H9 (cell line): ENCODE measurements at places on chromosomes 12 and 14. TPM values are rescaled to one million over a fixed set of nuclear protein-coding genes. Genes with fewer than 3 reads are reported as not detected.

The CRY1 gene
- total RNA-seq: 23.5 and 25.7 TPM in 2 replicates

The GPD1 gene
- total RNA-seq: 0.70 and 1.2 TPM in 2 replicates

The ARMH4 gene
- 38.7 and 42.6 TPM in 2 replicates for total RNA-seq

The TRIM9 gene
- 0.83 and 0.98 TPM in 2 replicates for total RNA-seq

DNA sequence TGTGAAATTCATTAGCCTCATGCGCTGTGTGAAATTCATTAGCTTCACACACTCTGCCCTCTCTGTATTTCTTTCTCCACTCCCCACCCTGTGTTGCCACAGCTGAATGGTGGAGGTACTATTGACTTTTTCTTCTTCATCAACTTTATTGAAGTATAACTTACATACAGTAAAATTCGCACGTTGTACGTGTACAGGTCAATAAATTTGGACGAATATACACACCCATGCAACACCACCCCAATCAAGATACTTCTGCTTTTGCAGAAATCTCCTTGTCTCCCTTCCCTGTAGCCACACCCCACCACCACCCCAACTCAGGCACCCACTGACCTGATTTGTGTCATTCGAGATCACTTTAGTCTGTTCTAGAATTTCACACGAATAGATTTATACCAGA is 51.8 kb downstream of the FBXL14 start:
- no peak for DNase-seq
